ENCODE measurements at places on chromosomes 6 and 20.

- no peak for DNase-seq
These were observed 30.0 kb upstream of the FABP7 start for GRCh38 chr6:122749451-122750050.

DNA sequence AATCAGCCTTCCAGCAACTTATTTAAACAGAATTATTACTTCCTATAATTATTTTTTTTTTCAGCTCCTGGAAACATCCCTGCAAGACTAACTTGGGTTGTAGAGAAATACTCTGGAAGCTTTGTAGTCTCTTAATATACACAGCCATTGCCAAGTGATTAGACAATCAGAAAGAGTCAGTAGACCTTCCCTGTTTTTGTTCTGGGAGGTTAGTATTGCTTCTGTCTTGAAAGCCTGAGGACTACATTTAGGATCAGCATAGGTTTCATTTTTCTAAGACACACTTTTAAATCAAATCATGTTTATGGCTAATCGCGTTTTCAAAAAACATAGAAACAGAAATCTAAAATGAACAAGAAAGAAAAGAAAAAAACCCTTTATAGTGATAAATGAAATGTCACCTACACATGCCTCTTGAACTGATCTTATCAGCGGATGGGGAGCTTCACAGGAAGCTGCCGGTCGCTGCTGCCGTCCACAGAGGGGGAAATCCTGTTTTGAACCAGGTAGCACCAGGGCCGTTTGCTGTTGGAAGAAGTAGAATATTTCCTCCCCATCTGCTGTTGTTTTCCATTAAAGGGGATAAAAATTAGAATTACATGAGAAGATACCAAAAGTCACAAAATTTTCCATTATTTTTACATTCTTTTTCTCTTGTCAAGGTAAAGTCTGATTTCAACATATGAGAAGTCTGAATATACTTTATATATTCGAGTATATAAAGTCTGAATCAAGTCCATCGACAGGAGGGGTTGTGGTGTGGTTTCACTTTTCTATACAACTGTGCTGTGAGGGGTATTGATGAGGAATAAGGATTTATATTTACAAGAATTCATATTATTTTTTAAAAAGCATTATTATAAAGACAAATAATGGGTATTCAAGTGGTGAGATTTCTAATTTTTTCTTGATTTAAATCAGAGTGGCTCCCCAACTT lies 94.6 kb downstream of the ARMC2 start:
- no peak for DNase-seq

DNA sequence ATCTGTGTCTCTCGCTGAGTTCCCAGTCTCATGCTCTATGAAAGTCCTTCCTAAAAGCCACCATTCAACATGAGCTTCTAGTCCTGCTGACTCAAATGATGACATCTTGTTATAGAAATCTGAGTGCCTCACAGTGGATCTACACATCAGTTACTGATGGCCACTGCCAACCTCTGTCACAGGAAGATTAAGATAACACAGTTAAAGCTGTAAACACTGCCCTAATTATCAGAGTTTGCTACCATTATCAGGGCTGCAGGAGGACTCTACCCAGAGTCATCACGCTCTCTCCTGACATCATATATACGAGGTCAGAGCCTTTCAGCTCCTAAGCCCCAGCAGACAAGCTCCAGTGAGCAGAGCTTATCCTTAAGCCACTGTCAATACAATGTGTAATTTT lies 63.2 kb downstream of the HIVEP2 start:
- DNase-seq = no peak

DNA sequence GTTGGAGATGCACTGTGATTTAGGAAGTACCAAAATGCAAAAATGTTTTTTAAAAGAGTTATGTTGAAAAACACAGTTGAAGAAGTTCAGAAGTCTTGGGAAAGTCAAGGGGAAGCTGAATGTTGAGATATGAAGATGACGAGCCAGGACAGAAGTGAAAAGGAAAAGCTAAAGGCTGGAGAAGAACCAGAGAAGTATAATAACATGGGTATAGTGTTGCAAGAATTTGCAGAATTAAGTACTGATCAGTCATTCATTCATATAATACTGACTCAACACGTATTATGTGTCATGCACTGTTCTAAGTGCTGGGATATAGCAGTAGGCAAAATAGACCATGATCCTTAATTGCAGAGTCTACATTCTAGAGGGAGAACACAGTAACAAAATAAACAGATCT lies 432.8 kb downstream of the CDC5L start:
- no peak for DNase-seq

- DNase-seq = peak; percentile 52
These were observed 9.2 kb downstream of the ITPA start for GRCh38 chr20:3218307-3218988.

DNA sequence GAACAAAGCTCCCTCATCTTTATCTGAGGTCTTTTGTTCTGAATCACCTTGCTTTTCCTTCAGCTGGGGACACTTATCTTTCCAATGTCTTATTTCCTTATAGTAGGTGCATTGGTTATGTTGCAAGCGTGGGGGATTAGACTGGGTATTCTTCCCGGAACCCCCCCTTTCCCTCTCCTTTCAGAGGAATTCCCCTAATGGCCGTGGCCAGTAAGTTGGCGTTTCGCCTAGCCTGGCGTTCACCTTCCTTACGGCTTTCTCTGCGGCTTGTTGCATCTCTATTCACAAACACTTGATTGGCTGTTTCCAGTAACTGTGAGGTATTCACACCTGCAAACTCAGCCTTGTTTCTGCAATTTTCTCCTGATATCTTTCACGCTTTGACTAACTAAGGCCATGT lies 32.8 kb upstream of the FABP7 start:
- DNase-seq = no peak

DNA sequence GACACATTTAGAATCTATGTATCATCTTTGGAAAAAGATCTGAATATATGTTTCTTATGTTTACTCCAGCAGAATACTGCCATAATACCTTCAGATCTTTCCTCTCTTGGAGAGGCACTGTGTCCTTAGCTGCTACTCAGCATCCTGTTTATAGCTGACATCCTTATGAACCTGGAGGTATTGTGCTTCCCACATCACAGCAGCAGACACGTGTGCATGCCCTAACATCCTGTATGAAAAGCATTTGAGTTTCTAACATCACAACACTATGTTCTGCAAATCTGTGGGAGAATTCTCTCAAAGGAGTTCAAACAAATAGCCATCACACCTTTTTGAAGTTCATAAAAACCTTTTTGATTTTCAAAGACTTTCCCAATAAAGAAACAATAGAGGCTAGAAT lies 216.0 kb downstream of the GJA1 start:
- no peak for DNase-seq

- no peak for DNase-seq
These were observed 614.2 kb downstream of the TENT5A start for GRCh38 chr6:81138236-81138635.
